NCI-H510A treated with DMSO at 0.1 percent for 48 hours (cell line): ENCODE measurements at places on chromosomes 6 and 20.
A peak's percentile ranks its signal among the peaks of the same experiment; 100 is the strongest.

GRCh38 chr6:150588888-150589499 is 10.7 kb upstream of the PLEKHG1 start:
- DNase-seq = peak; percentile 53

GRCh38 chr6:166936079-166936787 is 20.1 kb downstream of the RNASET2 start:
- DNase-seq = no peak

GRCh38 chr6:125871365-125871764 is 80.6 kb downstream of the NCOA7 start:
- DNase-seq = peak; percentile 67

GRCh38 chr20:50569864-50570836 is 60.0 kb downstream of the PTPN1 start:
- peak; percentile 26 for DNase-seq

GRCh38 chr6:14053811-14054210 is 63.8 kb upstream of the CD83 start:
- no peak for DNase-seq

- peak; percentile 87 for DNase-seq
These were observed 300.7 kb downstream of the CLIC5 start for GRCh38 chr6:45714741-45715507.

- no peak for DNase-seq
These were observed 157.1 kb upstream of the SMLR1 start for GRCh38 chr6:130670142-130670541.

- DNase-seq = no peak
These were observed 57.0 kb upstream of the STX16 start for GRCh38 chr20:58593880-58594638.

GRCh38 chr6:18265787-18266522 is 1.6 kb upstream of the DEK start:
- DNase-seq = no peak

DNA sequence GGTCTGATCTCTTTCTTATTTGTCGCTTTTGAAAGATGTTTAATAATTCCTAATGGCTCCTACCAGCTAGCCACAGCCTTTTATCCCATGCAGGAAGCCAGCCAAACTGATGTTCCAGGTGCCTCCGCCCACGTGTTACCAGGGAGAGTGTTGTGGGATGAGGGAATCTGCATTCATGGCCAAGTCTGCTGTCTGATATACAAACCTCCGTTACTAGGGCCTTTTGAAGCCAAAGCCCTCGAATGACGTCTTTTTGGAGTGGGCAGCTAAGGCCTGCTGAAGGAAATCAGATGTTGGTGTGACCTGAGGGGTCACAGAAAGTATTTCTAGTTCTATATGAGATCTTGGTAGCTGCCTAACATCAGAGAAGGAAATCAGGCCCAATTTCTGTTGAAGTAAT is 21.3 kb downstream of the STK35 start:
- DNase-seq = no peak

GRCh38 chr6:158772851-158773371 is 46.3 kb downstream of the EZR start:
- DNase-seq = no peak

DNA sequence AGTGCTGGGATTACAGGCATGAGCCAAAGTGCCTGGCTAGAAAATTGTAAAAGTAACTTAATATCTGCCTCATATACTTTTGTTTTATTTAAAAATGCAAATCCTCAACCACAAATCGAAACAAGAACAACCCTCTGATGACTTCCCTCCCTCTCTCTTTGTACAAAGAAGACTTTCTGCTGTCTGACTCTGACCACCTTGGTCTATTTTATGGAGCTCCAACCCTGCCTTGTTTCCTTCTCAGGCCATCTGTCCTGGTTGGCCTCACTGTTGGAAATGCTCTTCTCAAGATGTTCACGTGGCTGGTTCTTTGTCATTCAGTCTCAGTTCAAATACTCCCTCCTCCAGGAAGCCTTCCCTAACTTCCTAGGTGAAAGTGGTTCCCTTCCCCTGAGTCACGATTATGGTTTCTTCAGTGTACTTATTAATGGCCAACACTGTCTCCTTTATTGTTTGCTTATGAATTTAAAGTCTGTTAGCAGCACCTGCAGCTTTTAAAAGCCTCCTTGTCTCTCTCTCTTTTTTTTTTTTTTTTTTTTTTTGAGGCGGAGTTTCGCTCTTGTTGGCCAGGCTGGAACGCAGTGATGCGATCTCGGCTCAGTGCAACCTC is 151.5 kb upstream of the SALL4 start:
- DNase-seq = no peak

DNA sequence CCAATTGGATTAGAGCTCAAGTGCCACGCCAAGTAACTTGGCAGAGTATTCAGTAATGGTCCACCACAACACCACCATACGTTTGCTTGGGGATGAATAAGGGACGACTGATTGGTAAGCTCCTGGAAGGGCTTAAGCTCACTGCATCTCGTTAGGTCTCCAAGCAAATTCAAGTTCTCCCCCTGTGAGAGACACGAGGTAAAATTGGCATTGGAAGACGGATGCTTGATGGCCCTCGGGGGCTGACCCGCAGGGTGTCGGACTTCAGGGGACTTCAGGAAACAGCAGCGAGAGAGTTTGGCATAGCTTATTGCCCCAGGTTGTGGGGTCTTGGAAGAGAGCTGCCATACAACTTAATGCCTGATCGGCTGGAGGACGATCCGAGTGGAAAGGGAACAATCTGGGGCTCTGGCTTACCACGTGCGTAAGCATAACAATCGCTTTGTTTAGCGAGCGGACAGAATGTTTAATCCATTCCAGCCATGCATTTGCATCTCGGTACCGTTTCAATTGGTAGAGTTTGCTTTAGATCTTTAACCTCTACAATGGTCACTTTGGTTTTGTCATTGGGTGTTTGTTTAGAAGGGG is 4.8 kb upstream of the ZNFX1 start:
- DNase-seq = no peak

DNA sequence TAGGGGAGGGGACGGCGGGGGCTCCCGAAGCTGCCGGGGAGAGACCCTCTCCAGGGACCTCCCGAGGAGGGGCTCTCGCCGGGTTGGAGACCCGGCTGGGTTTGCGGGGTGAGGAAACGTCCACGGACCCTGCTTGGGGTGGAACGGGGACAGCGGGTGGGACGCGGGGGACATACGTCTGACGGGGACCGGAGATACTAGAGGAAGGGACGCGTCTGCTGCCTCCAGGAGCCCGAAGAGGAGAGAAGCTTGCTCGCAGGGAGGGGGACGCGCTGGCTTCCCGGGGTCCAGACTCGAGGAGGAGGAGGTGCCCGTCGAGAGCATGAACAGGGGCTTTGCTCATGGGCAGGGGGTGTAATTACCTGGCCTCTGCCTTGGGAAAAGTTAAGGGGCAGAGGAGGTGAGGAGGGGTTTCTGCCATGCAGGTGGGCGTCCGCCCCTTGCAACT is 593 bp downstream of the DNMT3B start:
- DNase-seq = no peak

DNA sequence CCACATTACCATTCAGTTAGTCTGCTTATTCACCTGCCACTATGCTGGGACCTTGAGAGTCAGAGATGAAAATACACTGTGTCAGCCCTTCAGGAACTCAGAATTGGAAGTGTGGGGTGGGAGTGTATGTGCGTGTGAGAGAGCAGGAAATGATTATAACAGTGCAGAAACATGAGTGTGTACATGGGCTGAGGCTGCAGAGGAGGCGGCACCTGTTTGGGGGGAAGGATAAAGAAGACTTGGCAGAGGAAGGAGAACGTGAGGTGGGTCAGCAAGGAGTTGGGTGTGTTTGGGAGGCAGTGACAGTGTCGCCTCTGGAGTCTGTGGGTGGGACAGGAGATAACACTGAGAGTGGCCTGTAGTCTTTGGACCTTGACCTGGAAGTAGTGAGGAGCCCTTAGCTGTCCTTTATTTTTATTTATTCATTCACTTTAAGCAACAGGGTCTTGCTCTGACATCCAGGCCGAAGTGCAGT is 3.1 kb downstream of the CHMP4B start:
- DNase-seq = no peak

DNA sequence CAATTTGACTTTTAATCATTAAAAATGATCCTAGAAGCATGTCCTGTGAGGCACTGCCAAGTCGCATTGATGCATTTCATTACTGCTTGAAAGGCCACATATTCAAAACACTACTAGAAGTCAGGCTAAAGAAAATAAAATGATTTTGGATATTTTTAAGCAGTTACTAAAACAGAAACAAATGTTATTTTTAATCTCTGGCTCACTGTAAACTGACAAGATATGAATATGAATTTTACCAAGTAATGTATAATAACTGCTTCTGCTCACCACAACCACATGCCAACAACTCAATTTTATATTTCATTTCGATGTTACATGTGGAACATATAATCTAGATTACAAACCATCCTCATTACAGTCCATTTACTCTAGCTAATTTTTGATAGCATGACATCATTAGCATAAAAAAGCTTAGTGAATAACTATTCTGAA is 90.6 kb downstream of the ATXN1 start:
- no peak for DNase-seq

DNA sequence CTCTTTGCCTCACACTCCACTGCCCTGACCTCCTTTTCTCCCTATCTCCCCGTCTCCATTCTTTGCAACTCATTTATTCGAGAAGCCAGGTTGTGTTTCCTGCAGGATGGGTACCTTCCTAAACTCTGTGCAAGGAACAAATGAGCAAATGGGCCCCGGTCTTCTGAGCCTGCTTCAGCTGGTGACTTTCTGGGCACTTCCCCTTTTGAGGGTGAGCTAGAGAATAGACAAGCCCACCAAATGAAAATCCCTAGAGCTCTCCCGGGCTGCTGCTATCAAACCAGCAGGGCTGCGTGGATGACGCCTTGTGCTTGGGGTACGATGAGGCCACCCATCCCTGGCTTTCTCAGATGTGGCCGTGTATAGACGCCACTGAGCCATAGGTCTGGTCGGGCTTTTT is 91.0 kb upstream of the FOXA2 start:
- no peak for DNase-seq

- DNase-seq = no peak
These were observed 68.2 kb downstream of the FIG4 start for GRCh38 chr6:109759098-109759955.

GRCh38 chr6:148516617-148517016 is 174.0 kb downstream of the SASH1 start:
- DNase-seq = no peak

DNA sequence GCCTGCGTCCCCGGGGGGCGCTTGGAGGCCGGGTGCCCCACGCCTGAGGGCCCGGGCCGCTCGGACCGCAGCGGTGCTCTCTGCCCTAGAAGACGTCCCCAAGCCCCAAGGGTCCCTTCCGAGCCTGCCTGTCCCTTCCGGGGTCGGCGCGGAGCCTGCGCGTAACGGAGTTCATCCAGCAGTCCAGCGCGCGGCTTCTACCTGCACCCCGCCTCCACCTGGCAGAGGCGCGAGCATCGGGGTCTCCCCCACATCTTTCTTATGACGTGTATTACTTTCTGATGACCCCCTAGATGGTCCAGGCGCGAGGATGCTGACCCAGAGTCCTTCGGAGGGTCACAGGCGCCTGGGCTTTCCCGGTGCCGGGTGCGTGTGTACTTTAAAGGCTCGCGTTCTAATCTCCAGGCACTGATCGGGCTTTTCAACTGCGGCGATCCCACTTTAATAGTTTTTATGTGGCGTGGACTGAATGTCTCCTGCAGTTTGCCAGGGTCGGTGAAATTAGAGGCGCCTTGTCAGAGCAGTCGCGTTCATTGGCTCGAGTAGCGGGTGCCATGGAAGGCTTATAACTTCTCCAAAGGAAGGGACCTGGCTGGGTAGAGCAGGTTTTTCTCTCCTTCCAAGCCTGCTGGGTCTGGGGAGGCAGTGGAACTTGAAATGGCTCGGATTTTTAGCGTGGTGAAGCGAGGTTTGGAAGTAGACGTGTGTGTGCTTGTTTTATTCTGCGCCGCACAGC is 912 bp downstream of the EYA4 start:
- no peak for DNase-seq

- DNase-seq = no peak
These were observed 136.0 kb downstream of the CCDC170 start for GRCh38 chr6:151629791-151630190.

DNA sequence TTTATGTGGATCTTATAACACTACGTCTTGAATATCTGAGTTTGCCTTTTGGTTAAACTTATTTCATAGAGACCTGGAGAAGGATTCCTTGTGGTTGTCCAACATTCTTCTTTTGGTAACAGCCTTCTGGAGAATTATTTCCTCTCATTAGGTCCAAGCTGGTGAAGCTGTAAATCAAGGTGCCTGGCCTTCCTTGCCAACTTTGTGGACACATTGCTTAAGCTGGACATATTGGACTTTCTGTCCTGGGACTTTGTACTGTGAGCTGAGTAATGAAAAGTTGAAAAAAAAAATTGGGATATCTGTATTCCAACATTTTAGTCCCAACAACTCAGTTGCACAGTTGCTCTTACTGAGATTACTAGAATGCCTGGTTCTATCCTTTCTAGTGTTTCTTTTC is 186.2 kb downstream of the HAO1 start:
- DNase-seq = no peak

- DNase-seq = no peak
These were observed 256.0 kb upstream of the TCF21 start for GRCh38 chr6:133632906-133633305.

- no peak for DNase-seq
These were observed 42.0 kb upstream of the MCHR2 start for GRCh38 chr6:100035873-100036653.

DNA sequence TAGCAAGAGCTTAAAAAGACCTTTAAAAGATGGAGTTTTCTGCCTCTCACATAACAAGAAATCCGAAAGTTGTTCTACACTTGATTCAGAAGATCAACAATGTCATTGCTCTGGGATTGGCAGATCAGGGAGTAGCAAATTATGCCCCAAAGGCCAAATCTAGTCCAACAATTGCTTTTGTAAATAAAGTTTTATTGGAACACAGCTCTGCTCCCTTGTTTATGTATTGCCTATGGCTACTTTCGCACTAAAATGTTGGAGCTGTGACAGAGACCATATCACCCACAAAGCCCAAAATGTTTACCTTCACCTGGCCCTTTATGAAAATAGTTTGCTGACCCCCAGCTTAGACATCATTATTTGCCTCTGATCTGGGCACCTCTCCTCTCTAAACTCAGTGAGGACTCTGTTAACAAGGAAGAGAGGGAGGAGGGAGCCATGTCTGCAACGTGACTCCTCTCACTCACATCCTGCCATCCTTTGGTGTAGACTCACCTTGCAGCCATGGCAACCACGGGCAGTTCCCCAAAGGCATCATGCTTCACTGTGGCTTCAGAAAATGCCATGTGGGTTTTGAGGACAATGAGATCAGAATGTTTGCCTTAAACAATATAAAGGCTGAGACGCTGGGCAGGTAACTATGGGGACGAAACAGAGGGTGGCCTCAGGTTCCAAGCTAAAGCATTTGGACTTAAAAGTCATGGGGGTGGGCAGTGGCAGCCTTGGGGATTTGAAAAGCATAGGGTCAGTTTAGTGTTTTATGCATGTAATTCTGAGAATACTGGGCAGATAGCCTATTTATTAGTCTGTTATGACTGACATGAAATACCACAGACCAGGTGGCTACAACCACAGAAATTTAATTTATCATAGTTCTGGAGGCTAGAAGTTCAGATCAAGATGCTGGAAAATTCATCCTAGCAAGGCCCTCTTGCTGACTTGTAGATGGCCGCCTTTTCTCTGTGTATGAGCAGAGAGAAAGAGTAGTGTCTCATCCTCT is 149.7 kb upstream of the TNFAIP3 start:
- DNase-seq = no peak
